GM12892 (cell line): ENCODE measurements at places on chromosomes 1 and 21.

- peak; percentile 32 for DNase-seq
Measured at GRCh38 chr1:10210841-10211804, 753 bp downstream of the KIF1B start.

DNA sequence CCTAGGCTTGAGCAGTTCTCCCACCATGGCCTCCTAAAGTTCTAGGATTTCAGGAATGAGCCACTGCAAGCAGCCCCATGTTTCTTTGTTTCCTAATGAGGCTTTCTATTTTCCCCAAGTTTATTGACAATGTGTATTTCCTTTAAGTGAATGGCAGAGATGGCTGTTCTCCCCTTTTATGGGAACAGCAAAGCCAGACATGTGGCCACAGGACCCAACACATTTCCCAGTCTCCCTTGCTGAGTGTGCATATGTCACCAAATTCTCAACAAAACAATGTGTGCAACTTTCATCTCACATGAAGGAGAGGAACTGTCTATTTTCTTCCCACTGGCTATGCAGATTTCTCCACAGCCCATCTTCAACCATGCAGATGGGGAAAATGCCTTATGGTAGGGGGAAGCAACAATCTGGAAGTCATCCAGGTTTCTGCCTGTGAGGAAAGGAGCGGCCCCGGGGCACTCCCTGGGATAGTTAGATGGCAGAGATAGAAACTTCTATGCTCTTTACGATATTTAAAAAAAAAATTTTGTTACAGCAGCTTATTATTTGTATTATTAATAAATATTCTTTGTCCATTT is 28.6 kb upstream of the MAP10 start:
- no peak for DNase-seq

DNA sequence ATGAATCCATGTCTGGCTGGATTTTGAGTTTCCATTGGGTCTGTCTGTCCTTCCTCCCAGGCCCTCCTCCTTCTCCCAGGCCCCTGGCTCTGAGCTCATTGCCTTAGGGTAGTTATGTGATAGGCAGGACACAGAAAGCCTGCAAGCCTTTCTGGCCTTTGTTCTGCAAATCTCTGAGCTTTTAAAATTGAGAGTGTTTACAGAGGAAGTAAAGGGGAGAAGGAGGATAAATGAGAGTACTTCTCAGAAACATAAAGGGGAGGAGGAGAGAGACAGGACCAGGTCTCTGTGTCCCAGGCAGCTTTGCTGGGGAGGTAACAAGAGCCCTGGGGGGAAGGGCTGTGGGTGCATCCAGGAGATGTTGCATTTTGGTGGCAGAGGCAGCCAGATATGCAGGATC is 126.7 kb downstream of the FOXD2 start:
- no peak for DNase-seq

GRCh38 chr1:21384620-21385019 is 55.3 kb upstream of the NBPF3 start:
- no peak for DNase-seq

DNA sequence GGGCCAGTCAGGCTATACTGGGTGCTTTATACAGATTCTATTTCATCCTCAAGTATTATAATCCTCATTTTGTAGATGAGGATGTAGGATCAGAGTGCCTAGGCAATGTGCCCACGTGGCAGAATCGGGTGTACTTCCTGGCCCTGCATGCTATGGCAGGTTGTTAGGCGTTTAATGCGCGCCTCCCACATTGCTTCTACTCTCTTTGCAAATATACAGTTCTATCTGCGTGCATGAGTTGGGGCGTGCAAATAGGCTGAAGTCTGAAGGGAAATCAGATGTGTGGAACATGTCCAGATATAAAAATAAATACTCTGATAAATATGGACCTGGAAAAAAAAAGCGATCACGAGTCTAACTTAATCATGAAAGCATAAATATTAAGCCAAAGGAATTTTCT is 194.7 kb upstream of the FMN2 start:
- no peak for DNase-seq

DNA sequence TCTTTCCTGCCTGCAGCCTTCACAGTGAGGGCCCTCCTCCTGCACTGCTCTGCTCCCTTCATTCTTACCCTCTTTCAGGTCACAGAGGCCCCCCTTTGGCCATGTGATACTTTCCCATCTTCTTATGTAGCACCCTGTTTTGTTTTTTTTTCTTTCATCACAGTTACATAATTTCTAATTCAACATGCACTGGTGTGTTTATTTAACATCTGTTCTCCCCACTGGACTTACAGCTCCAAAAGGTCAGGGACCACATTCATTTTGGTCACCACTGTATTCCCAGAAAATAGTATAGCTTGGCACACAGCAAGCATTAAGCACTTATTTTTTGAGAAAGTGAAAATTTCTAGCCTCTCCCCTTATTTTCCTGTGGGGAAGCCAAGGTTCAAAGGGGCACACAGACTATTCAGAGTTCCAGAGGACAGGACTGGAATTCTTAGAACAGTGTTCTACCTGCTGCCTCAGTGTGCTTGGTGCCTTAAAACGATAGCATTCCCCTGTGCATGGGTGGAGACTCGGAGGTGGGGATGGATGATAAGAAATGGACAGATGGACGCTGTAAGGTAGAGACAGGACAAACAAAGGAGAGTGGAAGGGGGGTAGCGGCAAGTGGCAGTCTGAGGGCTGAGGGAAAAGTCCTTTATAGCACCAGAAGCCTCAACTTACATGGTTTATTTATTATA is 5.3 kb downstream of the DENND2D start:
- no peak for DNase-seq

- no peak for DNase-seq
Measured at GRCh38 chr1:236086537-236086936, 21.6 kb upstream of the NID1 start.

DNA sequence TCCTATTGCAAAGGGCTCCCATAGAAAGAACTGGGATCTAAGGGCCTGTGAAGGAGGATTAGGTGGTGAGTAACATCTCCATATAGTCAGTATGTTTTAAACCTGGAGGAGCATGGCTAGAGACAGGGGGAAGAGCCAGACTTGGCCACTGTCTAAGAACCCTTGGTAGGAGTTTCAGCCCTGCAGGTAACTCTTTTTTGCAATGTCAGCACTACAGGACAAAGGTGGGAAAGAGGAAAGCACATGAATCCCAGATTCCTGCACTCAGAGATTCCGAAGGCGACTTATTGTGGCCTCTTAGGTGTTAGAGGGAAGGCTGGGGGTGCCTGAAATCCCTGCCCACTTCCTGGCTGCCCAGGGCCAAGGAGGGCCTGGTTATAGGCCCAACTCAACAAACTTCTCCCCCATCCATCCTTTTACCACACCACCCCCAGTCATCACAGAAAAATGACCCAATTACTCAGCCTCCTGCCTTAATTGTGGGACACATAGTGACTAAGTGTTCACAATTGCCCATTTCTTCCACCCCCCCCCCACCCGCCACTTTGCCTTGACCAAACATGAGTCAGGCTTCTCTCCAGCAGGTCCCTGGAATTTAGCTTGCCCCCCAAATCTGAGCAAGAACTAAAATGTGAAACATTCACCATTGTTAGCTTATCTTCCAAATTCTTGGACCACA is 1.9 kb upstream of the NTNG1 start:
- no peak for DNase-seq

DNA sequence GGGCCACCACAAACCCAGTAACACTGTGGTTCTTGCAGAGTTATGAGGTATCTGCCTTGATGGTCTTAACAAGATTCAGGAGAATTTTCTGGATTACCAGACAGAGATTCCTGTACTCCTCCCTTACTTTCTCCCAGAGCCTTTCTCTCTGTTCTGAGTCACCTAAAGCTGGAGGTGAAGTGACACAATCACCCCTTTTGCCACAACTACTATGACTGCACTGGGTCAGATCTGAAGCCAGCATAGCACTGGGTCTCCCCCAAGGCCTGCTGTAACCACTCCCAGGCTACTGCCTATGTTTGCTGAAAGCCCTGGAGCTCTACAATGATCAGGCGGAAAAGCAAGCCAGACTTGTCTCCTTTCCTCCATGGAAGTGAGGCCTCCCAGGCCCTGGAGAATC is 156.7 kb upstream of the NEGR1 start:
- no peak for DNase-seq

- no peak for DNase-seq
Measured at GRCh38 chr1:236345728-236346127, 48.4 kb upstream of the EDARADD start.

DNA sequence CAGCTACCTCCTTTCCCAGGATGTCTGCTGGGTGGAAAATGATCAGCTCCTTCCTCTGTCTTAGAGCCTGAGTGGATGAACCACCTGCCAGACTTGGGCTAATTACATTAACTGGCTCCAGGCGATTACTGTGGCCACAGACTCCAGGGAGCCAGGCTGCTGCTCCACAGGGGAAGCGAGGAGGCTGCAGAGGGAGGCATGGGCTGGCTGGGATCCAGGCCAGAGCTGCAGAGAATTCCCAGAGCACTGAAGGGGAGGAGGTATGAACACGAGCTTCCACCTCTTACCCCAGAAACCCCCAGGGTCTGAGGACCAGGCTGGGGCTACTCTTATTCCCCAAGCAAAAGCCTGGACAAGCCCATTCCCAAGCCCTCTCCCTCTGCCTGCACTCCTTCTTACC is 136.0 kb upstream of the KLHDC7A start:
- DNase-seq = no peak

GRCh38 chr1:214666674-214667073 is 63.7 kb downstream of the CENPF start:
- no peak for DNase-seq

DNA sequence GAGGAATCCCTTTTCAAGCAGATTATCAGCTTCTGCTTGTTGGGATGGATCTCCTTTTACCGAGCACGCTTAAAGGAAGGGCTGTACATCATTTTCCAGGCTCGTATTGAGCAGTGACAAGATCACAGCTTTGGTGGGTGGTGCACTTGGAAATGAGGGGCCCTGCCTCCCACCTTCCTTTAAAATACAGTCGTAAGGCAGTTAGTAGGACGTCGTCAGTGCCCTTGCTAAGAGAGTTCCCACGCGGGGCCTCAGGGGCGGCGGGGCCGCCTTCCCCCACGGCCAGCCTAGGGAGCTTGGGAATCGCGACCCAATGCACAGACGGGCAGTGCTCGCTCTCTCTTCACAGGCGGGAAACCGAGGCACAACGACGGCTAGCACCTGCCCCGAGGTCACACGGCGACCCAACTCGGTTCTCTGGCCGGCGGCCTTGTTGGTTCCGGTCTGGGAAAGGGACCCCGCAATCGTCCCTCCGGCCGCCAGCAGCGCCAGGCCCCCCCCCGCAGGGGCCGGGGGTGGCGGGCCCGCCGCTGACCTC is 58.6 kb downstream of the H3-3A start:
- DNase-seq = no peak

DNA sequence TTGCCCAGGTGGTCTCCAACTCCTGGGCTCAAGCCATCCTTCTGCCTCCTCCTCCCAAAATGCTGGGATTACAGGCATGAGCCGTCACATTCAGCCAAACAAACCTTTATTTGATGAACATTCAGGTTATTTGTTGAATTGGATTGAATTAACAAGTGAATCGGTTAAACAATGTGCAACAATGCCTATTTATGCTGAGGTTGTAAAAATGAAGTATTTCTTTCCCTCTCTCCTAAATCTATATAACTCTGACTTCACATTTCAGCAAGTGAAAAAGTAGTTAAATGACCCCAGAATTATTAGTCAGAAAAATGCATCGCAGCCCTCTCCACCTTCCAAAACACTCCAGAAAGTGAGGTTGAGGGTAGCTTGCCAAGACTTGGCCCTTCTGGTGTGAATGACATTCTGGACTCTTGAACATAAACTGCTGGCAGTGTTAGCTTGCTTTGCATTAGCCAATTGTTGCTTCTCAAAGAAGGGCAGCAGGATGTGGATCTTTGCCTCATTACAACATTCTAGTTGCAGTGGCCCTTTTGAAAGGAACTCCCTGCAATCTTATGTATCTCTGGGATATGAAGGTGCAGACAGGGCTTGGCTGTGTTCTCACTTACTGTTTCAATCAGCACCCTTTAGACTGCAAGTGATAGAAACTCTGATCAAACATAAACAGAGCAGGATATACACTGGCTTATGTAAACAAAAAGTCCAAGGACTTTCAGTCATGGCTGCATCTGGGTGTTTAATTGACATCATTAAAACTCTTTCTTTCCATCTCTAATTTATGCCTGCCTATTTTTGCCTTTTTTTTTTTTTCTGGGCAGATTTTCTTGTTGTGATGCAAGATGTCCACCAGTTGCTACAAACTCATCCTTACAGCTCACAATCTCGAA is 22.4 kb downstream of the EDN2 start:
- DNase-seq = no peak
